Stimulated activated CD4-positive, alpha-beta T cell treated with anti-CD3 and anti-CD28 coated beads, Interleukin-15, amount 100 ng/mL, for 1 hour (primary cell): ENCODE measurements at places on chromosomes 16 and 17.

DNA sequence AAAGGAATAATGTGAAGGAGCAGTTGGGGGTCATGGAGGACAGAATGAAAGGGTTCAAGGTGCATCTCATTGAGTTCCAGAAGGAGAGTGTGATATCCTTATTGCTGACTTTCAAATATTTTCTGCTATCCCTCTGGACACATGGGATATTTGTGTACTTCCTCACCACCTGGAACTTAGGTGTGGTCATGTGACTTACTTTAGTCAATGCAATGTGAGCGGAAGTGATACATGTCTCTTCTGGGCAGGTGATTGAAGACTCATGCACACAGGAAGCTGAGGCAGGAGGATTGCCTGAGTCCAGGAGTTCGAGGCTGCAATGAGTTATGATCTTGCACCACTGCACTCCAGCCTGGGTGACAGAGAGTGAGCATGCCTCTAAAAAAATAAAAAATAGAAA lies 36.7 kb upstream of the TANC2 start:
- DNase-seq: no peak

DNA sequence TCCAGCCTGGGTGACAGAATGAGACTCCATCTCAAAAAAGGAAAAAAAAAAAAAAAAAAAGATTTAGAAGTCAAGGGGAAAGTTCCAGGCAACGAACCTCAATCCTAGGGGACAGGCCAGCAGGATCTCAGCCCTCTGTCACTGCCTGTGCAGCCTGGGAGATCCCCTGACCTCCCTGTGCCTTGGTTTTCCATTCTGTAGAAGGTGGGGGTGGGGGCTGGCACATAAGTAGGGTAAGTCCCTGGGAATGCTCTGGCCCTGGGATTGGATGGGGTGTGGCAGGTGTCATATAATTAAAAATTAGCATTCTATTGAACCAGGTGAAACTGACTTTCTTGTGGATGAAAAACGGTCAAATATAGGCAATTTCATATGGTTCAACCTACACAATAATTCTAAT lies 90.5 kb downstream of the C16orf78 start:
- DNase-seq: no peak

- no peak for DNase-seq
Observed at GRCh38 chr16:57156351-57156703, 29.5 kb downstream of the PSME3IP1 start.

DNA sequence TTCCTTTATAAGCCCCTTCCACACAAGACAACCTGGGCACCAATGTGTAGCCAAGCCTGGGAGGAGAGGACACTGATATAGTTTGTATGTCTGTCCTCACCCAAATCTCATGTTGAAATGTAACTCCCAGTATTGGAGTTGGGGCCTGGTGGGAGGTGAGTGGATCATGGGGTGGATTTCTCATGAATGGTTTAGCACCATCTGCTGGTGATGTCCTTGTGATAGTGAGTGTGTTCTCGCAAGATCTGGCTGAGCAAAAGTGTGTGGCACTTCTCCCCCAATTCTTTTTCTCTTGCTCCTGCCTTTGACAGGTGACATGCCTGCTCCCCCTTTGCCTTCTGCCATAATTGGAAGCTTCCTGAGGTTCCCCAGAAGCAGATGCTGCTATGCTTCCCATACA lies 135.8 kb downstream of the USP31 start:
- DNase-seq: no peak

- no peak for DNase-seq
Observed at GRCh38 chr16:11503566-11503965, 83.2 kb downstream of the LITAF start.

GRCh38 chr17:30956764-30957374 lies 14.0 kb upstream of the RNF135 start:
- DNase-seq: no peak

GRCh38 chr17:34542700-34543336 lies 36.6 kb upstream of the TMEM132E start:
- DNase-seq: peak; percentile 11

- DNase-seq: no peak
Observed at GRCh38 chr16:30416624-30417528, 9.5 kb downstream of the ZNF771 start.

DNA sequence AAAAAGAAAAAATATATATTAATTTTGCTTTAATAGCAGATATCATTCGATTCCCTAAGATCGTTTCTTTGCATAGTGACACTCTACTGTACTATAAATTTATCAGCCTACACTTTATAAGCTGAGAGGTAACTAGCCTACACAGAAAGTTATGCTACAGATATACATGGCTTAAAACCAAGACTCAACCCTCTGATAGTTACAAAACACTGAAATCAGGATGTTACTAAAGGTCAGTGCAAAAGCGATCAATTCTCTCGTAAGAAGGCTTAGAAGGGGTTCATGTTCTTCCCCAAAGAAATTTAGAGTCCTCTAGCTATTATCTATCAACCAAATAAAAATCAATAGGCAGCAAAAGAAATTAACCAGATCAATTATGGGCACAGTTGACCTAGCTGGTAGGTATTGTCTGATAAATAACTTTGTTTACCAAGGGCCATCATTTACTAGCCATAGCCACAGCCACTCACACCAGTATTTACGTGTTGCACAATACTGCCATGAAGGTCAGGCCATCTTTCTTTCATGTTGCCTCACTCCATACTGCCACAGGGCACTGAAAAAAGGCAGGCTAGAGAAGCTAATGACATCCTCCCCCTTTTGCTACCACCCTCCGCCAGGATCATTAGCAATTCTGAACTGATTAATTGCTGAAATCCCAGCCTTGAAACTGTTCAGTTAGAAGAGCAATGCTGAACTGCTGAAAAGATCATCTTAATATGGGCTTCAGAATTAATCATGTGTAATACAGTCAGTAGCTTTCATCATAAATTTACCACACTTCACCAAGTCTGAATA lies 43.7 kb downstream of the RND2 start:
- DNase-seq: no peak

DNA sequence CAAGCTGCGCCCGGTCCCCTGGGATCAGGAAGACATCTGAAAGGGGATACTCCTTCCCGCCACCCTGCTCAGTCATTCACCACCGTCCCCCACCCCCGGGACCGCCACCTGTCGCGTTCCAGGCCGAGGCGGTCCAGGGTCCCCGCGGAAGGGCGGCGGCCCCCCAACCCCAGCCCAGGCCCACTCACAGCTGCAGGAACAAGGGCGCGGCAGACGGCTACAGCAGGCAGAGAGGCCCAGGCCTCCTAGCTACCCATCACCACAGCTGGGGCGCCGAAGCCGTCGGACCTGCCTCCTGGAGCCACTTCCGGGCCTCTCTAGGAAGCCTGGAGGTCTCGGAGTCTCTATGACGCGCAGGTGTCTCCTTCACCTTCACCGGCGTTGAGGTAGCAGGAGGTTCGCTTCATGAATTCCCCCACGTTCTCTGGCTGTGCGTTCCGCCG lies at the start of gene SDR42E1:
TSS of gene SDR42E1 (minus strand) at position 272 of the 443 bp plus-strand sequence. CDS start 10,612 bp downstream, outside the sequence.
- peak; percentile 4 for DNase-seq

DNA sequence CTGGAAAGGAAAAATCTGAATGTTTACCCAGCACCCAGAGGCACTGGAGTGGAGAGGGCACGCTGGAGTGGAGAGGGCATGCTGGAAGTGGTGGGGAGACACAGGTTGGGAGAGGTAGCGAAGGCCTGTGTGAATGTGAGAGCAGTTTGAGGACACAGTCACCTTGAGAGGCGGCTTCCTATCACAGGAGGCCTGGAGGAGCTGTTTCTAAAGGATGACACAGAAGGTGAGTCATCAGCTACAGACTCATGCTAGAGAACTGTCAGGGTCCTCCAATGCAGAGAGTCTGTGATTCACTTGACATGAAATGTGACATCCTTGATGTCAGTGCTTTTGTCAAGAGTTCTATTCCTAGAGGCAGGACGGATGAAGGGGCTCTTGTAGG lies 13.8 kb downstream of the CTRL start:
- no peak for DNase-seq

DNA sequence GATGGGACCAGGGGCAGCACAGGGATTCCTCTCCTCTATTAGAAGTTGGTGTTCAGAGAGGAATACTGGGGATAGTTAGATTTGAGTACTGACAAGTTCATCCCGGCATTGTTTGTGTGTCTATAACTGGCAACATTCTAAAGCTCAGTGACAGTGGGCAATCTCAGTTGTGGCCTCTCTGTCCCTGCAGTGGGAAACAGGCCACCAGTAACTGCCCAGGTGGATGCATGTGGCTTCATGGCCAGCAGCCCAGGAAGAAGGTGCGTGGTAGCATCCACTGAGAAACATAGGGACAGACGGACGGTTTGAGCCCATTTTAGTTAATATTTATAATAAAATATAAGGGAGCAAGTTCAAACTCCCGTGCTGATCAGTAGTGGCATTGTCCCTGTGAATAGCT lies 51.5 kb downstream of the B9D1 start:
- no peak for DNase-seq

DNA sequence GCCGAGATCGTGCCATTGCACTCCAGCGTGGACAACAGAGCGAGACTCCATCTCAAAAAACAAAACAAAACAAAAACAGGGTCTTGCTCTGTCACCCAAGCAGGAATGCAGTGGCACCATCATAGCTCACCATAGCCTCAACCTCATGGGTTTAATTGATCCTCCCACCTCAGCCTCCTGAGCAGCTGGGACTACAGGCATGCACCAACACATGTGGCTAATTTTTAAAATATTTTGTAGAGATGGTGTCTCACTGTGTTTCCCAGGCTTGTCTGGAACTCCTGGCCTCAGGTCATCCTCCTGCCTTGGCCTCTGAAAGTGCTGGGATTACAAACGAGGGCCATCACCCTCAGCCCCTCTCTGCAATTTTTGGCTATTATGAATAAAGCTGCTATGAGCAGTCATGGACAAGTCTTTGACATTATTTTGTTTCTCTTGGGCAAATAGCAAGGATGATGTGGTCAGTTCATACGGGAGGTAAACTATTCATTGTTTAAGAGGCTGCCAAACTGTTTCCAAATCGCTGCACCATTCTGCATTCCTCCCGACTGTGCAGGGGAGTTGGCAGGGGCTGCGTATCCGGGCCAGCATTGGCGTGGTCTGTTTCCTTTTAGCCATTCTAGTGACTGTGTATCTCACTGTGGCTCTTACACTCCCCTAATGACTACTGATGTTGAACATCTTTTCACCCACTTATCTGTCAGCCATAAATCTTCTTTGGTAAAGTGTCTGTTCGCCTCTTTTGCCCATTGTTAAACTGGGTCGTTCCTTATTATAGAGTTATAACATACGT lies 21.1 kb downstream of the EIF4A3 start:
- DNase-seq: no peak

GRCh38 chr17:40909755-40910154 lies 24.7 kb upstream of the KRT20 start:
- DNase-seq: no peak

DNA sequence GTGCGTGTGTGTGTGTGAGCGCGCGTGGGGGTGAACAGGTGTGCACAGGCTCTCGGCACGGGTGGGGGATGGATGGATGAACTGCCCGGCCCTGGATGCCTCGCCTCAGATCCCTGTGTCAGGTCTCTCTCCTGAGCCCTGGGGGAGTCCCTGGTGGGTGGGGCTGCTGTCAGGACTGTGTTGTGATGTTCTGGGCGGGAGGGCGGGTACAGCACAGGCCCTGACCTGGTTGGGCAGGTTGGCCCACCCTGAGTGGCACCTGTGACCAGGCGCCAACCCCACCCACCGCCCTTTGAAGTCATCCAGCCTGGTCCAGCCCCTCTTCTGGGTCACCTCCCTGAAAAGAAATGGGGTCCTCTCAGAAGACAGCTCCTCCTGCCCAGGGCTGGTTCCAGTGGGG lies 41.6 kb upstream of the TAC4 start:
- DNase-seq: no peak

- DNase-seq: no peak
Observed at GRCh38 chr17:50356418-50356817, 10.5 kb downstream of the XYLT2 start.

GRCh38 chr16:64269756-64270155 lies 852.1 kb downstream of the CDH11 start:
- DNase-seq: no peak

DNA sequence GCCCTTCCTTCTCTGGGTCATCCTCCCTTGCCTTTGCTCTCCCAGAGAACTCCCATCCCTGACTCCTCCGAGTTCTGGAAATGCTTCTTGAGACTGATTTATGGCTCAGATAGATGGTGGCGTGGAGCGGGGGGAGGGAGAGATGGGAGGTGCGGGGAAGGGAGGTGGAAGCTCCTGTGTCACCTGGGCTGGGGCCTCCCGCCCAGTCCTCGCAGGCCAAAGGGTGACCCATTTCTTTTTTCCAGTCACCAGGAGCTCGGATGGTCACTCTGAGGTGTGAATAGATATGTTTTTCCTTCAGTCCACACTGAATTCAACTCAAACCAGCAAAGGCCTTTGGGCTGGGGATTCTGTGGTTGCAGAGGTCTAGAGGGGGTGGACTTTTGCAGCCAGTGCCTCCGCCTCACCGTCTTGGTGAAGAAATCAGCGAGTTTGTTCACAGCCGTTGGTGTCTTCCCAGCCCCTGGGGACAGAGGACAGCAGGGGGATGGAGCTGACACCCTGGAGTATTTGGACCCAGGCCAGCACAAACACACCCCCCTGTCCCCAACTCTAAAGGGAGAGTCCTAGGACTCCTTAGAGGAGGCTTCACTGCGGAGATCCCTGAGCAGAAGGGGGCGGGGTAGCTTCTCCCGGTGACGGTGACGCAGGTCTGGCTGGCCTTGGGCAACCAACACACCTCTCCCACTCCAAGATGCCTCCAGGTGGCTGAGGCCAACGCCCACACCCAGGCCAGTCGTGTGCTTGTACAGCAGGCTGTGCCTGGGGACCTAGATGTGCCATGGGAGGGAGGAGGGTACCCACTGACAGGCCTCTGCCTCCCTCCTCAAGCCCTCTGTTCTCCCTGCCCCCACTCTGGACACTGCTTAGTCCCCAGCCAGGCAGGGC lies 80.6 kb downstream of the AMFR start:
- DNase-seq: no peak

- DNase-seq: no peak
Observed at GRCh38 chr16:80752541-80752940, 51.9 kb downstream of the CDYL2 start.

- no peak for DNase-seq
Observed at GRCh38 chr16:88402551-88403240, 19.9 kb downstream of the ZNF469 start.

GRCh38 chr17:42704837-42705494 lies 22.6 kb downstream of the CNTNAP1 start:
- no peak for DNase-seq

DNA sequence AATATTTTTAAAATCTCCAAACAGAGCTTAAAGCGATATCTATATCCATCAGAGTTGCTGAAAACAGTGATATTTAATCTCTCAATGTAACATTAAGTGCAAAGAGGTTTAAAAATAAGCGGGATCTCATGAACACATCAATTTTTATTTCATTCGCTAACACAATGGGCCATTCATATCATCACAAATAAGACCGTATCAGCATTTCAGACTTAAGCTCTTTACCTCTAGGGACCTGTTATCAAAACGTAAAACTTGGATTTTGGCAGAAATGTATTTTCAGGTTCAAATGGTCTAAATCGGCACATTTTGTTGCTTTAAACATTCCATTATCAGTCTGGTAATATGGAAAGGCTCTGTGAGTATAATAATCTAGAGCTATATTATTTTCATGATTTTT lies 77.9 kb downstream of the TOX3 start:
- DNase-seq: no peak

- DNase-seq: no peak
Observed at GRCh38 chr16:81480606-81481206, 36.1 kb downstream of the CMIP start.

GRCh38 chr17:55040611-55041010 lies 72.0 kb downstream of the STXBP4 start:
- DNase-seq: no peak

GRCh38 chr17:80097127-80097621 lies 4.2 kb upstream of the GAA start:
- no peak for DNase-seq
